CD4-positive, alpha-beta T cell treated with Interleukin-2 at 100 ng/mL for 4 hours (primary cell): ENCODE measurements at places on chromosomes 5 and 9.

DNA sequence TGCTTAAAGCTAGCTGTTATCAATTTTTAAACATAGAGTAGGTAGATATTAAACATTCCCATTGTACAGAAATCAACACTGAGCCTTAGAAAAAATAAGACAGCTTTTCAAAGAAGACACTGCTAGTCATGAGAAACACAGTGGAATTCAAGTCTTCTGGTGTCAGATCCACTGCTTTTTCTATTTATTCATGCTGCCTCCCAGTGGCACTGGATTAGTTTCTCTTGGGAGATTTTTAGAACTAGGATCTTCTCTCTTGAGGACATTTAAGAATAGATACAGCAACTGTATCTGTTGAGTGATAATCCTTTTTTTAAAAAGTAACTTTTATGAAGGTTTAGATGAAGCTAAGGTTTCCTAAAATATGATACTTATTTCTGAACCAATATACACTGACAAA lies 1635.4 kb upstream of the C9orf72 start:
- DNase-seq, result no peak

DNA sequence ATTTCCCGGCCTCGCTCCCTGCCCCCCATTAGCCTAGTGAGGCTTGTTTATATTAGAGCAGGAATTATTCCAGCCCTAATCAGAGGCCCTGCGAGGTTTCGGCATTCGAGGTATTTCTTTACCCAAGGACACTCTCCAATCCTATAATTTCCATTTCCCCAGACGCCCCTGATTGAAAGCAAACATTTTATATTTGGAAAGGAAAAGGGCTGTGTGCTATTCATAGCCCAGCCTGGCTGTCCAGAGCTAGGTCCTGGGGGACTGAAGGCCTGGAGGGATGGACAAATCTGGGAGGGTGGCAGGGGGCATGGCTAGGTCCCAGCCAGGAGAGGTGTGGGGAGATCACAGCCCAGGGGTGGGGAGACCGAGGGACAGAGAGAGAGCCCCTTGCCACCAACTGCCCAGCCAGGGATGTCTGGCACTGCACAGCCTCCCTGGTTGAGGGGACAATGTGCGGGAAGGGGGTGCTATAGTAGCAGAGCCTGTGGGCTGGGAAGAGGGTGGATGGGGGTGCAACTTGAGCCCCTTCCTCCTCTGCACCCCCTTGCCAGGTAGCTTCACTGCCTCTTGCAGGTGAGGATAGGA lies 125.1 kb downstream of the BARX1 start:
- no peak for DNase-seq

DNA sequence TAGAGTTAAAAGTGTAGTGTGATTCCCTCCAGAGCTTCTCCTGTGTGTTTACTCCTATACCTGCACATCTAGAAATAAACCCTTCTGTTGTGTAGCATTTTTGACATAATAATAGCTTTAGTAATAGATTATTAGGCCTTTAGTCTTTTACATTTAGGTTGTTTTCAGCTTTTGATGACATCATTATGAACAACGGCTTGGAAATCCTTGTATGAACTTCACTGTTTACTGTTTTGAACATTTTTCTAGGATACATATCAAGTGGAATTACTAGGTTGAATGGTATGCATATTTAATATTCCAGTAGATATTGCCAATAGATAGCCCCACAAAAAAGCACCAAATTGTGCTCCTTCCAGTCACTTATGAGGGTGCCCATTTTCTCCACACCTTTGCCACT lies 174.0 kb downstream of the ARHGAP26 start:
- no peak for DNase-seq

DNA sequence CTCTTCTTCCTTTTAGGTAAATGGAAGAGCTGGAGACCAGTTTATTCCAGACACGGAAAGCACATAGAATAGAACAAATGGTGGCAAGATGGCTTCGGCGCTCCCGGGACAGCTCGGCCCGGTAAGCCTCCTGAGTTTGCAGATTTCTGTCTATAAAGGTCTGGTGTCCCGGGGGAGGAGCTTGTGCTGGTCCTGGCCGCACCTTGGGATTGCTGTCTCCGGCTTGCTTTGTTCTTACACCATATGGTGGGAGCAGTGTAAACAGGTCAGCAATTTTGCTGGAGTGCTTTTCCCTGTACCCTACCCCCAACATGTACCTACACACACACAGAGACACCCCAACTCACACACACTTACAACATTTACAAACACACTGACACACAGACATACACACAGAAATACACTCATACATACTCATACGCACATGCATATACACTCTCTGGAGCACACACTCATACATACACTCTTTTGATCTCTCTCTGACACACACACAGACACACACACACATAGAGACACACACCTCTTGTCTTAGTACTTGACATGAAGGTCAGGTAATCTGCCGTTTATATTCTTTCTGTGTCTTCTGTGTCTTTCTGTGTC lies 42.0 kb downstream of the FRMPD1 start:
- DNase-seq, result no peak

DNA sequence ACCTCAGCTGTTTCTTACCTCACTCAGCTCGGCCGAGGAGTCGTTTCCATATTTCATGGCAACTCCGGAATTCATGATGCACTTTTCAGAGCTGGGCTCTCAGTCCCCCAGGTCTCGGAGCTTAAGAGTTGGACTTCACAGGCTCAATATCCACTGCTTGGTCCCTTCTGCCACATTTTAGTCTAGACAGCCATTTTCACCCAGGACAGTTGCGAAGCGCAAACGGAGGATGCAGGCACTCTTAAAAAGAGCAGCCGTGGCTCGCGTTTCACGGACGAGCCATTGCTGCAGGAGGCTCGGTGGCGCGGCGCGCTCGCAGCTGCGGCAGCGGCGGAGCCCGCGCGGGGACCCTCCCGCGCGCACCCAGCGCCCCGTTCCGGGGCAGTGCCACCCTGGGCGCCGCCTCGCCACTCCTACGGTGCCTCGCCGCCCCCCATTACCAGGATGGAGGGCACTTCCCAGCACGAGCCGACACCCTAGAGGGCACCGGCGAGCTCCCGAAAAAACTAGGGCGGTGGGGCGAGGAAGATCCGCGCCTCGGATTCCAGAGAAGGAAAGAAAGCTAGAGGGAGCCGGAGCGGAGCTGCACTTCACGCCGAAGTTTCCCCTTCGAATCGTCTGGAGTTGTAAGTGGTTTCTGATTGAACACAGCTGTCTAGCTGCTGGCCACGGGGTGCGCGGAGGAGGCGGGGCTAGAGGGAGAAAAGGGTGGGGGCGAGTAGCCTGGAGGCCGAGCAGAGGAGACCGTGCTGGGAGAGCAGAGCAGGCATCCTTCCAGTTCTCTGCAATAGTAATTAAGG lies 140.3 kb downstream of the TSSK1B start:
- peak; percentile 68 for DNase-seq

DNA sequence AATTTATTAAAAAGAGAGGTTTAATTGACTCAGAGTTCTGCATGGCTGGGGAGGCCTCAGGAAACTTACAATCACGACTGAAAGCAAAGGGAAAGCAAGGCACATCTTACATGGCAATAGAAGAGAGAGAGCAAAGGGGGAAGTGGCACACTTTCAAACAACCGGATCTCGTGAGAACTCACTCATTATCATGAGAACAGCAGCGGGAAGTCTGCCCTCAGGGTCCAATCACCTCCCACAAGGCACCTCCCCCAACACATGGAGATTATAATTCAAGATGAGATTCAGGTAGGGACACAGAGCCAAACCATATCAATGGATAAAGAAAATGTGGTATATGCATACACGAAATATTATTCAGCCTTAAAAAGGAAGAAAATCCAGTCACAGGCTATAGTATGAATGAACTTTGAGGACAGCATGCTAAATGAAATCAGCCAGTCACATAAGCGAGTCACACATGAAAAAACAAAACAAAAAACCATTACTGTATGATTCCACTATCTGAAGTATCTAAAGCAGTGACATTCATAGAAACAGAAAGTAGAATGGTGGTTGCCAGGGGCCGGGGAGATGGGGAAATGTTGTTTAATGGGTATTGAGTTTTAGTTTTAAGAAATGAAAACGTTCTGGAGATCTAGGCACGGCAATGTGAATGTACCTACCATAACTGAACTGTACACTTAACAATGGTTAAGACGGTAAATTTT lies 83.4 kb upstream of the PCA3 start:
- no peak for DNase-seq

- no peak for DNase-seq
Observed at GRCh38 chr5:177355868-177356168, 1.9 kb upstream of the RGS14 start.

DNA sequence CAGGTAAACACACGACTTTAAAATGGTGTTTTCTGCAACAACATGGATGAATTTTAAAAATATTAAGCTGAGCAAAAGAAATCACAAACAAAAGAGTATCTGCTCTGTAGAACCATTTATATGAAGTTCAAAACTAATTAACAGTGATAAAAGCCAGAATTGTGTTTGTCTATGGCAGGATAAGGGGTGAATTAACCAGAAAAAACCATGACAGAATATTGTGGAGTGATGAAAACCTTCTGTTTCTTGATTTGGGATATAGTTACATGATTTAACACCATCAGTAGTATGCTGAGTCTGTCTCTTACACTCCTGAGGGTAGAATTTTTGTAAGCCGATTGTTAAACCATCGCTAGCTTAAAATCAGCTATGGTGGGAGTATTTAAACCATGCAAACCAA lies 101.7 kb upstream of the ZNF366 start:
- no peak for DNase-seq

- DNase-seq, result no peak
Observed at GRCh38 chr5:9852671-9853070, 222.5 kb upstream of the TAS2R1 start.

GRCh38 chr9:134648701-134649530 lies 7.3 kb downstream of the COL5A1 start:
- peak; percentile 21 for DNase-seq

DNA sequence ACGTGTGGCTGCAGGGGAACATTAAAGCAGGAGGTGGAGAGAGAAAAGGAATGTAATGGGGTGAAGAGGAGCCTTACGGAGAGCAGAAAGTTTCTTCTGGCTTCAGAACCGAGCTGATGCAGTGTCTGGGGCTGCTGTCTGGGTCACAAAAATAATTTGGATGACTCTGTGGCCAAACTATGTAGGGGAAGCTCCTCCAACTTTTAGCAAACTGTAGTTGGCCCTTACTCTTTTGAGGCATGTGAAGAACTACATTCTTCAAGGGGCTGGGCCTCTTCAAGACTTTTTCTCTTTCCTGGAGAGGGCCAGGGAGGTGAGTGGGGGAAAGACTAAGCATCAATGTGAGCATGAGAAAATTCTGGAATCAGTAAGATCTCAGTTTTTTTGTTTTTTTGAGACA lies 31.9 kb upstream of the SPARC start:
- DNase-seq, result no peak

GRCh38 chr9:93031629-93032430 lies 26.7 kb upstream of the SUSD3 start:
- DNase-seq, result no peak

DNA sequence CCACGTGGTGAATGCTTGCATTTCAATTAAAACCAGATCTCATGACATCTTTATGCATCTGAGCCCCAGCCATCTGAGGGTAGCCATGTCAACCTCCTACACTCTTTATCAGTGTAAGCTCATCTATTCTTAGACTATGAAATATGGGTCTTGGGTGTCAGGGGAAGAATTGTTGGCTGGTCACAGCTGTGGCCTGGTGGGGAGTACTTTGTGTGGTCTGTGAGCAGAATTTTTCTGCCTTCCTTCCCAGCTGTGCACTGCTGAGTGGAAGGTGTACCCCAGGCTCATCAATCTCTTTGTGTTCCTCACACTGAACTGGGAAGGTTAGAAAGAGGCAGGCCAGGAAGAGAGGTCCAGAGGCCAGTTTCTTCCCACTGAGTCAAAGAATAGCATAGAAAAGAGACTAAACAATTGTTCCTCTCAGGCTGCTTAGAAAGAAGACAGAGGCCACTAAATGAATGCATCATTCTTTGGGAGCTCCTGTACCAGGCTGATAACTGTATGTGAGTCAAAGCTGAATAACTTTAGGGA lies 202.7 kb upstream of the RGMB start:
- no peak for DNase-seq

DNA sequence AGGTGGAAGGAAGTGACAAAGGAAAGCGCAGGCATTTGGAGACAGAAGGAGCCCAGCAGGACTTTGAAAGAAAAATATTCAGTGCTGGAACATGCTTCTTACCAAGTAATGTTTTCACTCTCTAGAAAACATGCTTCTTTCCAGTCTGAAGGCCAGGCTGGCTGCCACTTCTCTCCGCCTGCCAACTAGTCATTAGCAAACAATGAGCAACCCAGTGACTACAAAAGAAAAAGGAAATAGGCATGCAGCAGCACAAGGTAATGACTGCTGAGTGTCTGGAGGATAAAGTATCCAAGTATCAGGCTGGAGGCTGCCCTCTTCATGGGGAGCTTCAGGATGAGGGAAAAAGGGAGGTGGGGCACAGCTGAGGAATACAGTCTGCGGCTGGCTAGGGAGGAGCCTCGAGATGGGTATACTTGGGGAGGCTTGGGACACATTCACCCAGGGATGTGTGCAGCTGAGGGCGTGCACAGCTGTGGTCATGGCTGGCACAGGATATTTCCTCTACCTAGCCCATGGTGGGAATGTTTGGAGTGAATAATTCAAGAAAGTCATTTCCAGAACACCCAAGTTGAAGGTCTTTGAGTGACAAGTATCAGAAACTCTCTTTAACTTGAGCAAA lies 161.5 kb upstream of the KIF2A start:
- no peak for DNase-seq

DNA sequence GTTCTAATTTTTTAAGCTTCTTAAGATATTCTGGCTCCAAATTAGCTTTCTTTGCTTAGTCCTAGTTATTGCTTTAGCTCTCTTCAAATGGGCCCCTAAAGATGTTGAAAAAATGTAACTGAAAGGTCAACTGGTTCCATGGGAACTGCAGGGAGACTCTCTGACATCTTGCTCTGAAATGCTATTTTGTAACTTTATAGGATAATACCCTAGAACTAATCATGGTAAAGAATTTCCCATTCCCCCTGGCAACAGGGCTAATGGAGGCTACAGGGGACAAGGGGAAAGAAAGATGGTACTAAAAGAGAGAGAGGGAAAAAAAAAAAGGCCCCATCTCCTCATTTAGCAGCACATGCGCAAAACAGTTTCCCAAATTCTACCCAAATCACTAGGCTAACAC lies 39.4 kb downstream of the SIL1 start:
- no peak for DNase-seq

DNA sequence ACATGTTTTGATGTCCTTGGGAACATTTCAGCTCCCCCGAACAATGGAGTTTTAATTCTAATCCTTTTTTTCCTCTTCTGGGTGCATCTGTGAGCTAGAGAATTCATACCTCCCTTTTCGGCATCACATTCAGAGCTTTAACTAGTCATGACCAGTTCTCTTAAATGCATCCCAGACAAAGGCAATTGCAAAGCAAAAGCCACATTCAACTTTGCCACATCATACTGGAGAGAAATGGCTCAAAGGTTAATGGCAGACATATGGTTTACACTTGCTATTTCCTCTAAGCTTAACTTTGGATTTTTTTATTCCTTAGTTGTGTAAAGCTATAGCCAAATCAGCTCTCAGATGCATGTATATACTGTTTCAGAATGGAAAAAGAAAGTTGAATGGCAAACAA lies 153.3 kb downstream of the ESM1 start:
- no peak for DNase-seq

- no peak for DNase-seq
Observed at GRCh38 chr9:99349870-99350269, 127.8 kb downstream of the SEC61B start.

- DNase-seq, result no peak
Observed at GRCh38 chr5:3522491-3522890, 73.1 kb upstream of the IRX1 start.

- DNase-seq, result no peak
Observed at GRCh38 chr5:97266576-97266975, 83.5 kb upstream of the RIOK2 start.
